ENCODE measurements at places on chromosomes 1 and 21.

DNA sequence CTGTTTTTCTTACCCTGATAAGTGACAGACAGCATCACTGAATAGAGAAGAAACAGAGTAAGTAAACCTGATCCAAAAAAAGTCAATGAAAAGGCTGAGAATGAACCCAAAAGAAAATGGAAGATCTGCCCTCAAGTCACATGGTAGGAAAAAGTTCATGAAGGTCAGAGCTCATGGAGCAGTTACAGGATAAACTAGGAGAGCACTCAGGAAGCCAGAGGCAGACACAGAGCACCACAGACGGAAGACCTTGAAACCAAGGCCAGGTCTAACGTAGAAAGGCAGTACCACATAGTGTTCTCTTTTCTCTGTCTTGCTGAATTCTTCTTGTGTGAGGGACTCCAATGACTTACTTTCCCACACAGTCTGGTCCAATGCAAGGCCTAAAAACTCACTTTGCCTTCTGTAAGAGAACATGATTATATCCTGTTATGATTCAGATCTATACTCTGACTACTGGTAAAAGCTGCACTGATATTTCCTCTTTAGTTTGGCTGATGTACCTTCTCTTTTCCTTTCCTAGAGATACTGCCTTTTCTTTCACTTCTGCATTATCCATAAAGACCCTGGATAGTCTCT is 40.8 kb downstream of the RTCA start:
- no peak for DNase-seq

DNA sequence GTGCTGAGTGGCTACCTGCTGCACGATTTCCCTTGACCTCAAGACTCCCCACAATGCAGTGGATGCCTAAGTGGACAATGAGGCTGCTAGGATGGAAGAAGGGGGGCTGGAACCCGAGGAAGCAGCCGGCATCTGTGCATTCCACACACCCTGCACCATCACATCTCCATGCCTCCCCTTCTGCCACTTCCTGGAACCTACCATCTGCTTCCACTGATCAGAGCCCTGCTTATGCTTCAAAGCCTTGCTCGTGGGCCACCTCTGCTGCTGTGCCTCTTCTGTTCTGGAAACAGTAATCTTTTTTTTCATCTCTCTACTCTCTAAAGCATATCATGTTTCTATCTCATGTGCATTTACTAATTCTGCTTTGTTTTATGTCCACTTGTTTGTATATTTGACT is 66.2 kb upstream of the WDR26 start:
- no peak for DNase-seq

GRCh38 chr1:182083851-182084486 is 22.5 kb upstream of the ZNF648 start:
- no peak for DNase-seq

- no peak for DNase-seq
These were observed 73.0 kb downstream of the GBP6 start for GRCh38 chr1:89436856-89437255.

DNA sequence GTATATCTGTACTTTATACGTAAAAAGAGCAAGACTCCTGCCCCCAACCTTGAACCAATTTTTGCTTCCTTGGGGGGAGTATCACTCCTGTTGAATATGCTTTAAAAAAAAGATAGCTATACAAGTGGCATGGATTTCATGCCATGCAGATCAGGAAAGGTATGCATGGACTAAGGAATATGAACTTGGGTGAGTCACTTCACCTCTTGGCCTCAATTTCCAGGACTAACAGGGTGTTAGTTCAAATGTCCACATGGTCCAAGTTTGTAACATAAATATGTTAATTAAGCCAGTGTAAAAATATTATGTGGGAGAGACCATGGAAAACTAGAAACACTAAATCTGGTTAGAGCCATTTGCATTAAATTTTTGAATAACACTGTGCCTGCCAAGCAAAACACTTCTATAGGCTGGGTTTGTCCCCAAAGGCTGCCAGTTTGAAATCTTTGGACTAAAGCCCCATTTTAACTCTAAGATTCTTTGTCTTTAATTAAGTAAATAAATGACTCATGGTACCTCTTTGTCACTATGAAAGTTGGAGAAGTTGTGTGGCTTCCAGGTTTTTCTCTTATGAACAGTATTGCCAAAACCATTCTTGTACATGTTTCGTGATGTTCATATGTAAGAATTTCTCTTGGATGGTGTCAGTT is 33.1 kb downstream of the FAM177B start:
- DNase-seq, result no peak

- DNase-seq, result no peak
These were observed 169.7 kb downstream of the TOMM20 start for GRCh38 chr1:234958706-234959657.

GRCh38 chr1:186768906-186769305 is 59.8 kb upstream of the PLA2G4A start:
- no peak for DNase-seq
